ENCODE measurements at places on chromosomes 12 and 14.

DNA sequence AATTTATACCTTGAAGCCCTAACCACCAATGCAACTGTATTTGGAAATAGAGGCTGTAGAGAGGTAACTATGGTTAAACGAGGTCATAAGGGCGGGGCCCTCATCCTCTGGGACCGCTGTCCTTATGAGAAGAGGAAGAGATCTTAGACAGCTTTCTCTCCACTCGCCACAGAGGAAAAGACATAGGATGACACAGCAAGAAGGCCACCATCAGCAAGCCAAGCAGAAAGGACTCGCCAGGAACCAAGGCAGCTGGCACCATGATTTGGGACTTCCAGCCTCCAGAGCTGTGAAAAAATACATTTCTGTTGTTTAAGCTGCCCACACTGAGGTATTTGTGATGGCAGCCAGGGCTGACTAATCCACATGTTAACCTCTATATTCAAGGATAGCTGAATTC, 30.4 kb upstream of the BCAT1 start:
- DNase-seq, result no peak

DNA sequence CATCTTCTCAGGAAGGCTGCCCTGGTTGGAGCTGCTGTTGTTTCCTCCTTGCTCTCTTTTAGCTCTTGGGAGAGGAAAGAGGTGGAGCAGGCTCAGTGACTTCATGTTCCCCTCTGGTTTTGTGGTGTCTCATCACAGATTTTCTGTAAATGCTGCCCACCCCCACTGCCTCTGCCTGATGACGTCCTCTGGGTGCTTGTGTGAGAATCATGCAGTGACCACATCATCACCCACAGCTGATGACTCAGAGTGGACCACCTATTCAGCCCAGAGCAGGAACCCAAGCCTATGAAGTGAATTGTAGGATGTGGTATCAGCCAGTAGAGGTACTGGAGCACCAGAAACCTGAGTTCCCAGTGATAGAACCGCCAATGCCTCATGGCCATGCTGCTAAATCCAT, at the start of gene GZMB:
GZMB (minus strand) TSS at position 33 of the 400 bp plus-strand sequence; CDS start at position 3, 30 bp downstream.
- no peak for DNase-seq

DNA sequence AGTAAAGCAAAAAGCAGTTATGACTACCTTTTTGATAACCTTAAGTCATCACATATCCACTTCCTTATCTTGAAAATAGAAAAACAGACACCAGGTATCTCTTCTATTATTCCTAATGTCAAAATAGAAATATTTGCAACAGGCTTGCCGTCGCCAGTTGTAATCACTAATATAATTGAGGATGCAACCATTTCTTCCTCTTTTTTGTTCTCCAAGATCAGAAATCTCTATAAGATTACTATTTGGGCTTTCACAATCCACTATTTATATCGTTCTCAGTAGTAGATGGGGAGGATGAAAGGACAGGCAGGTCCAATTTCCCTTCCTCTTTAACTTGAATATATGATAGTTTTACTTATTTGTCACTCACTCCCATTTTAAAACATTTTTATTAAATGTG, 130.2 kb upstream of the HMGA2 start:
- DNase-seq, result no peak

GRCh38 chr12:109757671-109758265, 44.1 kb downstream of the FAM222A start:
- peak; percentile 7 for DNase-seq

DNA sequence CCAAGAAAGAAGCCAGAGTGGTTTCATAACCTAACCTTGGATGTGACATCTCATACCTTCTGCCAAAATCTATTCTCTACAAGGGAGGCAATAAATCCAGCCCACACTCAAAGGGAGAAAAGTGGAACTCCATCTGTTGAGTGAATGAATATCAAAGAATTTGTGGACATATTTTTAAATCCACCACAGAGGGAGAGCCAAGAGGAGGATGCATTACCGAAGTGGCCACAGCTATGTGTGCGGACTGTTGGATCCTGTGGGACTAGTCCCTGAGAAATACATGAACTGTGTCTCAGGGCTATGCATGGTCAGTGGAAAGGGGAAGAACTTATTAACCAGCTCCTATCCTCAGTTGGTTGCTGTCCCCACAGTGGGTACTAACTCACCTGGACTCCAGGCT, 273.9 kb downstream of the NUAK1 start:
- no peak for DNase-seq

DNA sequence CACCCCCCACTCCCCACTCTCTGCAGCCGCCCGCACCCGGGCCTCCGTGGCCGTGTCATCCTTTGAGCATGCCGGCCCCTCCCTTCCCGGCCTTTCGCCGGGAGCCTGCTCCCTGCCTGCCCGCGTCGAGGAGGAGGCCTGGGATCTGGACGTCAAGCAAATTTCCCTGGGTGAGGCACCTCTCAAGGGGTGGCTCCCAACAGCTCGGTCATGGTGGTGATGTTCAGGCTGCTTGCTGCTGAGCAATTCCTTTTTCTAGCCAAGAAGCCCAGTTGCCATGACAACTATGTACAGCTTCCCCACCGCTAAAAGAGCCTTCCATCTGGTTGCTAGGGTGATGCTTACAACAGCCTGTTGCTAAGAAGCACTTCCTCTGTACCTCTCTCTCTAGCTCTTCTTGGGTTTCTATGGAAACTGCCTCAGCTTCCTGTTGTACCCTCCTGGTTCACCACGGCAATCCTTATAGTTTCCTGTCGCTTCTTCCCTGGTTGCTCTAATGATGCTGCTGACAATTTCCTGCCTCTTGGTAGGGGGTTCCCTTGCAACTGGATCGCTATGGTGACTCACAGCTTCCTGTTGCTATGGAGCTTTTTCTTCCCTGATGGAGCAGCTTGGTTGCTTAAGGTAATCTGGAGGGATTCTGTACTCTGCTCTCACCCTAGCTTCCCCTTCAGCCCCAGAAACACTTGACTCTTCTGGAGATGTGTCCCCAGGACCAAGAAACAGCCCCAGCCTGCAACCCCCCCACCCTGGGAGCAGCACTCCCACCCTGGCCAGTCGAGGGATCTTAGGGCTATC, 11.0 kb downstream of the ZNF219 start:
- DNase-seq, result peak; percentile 72

Measured in femur (tissue), 1 donor.